Effector memory CD4-positive, alpha-beta T cell (primary cell): ENCODE measurements at places on chromosomes 2 and 18.
A peak's percentile ranks its signal among the peaks of the same experiment; 100 is the strongest.

- DNase-seq, result no peak
Observed at GRCh38 chr2:176172895-176173566, 15.4 kb upstream of the HOXD1 start.

DNA sequence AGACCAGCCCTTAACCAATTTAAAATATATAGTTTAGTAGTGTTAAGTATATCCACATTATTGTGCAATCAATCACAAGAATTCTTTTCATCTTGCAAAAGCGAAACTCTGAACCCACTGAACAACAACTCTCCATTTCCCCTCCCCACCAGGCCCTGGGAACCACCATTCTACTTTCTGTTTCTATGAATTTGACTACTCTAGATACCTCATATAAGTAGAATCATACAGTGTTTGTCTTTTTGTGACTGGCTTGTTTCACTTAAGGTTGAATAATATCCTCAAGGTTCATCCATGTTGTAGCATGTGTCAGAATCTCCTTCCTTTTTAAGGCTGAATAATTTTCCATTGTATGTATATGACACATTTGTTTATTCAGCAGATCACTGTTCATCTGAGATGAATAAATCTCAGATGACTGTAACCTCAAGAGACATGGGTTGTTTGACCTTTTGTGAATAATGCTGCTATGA, 8.1 kb upstream of the SOS1 start:
- DNase-seq, result no peak

GRCh38 chr18:63410792-63411191, 11.5 kb downstream of the VPS4B start:
- DNase-seq, result no peak

DNA sequence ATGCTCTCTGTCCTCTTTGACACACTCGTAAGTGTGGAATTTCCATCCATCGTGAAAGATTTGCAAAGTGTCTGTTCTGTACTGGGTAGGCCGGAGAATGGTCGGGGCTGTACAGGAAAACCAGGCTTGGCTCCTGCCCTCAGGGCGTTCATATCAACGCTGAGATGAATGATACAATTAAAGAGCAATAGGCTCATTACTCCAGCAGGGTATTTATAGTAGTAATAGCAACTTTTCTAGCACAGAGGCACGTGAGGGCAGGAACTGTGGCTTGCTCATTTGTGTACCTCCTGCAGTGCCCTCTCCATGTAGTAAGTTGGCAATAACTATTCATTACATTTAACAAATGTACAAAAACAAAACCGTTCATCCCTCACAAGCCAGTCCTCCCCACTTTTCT, 5.3 kb upstream of the NCK2 start:
- no peak for DNase-seq

DNA sequence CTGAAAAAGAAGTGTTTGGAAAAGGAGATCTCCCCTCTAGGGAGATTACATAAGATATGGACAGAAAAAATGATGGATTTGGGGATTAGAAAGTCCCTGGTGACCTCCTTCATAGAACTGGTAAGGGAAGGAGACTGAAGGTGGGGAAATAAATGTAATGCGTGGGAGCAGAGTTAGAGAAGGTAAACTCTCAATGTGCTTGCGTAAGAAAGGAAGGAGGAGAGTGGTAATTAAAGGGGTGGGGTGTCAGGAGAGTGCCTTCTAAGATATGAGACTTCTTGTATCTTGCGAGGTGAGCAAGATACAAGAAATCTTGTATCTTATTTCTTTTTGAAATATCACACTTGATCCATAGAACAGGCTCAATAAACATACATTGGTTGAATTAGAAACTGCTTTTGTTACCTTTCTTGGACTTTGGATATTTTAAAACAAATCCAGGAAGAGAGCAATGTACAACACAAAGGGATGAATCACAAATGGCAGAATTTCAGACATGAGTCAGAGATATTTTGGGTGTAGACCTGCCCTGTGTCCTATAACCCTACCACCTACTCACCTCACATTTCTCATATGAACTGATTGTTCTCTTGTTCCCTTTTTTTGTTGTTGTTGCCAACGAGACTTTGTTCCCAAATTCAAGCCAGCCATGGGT, 342.4 kb downstream of the INSIG2 start:
- no peak for DNase-seq

- no peak for DNase-seq
Observed at GRCh38 chr18:12121175-12122042, 27.8 kb downstream of the ANKRD62 start.

DNA sequence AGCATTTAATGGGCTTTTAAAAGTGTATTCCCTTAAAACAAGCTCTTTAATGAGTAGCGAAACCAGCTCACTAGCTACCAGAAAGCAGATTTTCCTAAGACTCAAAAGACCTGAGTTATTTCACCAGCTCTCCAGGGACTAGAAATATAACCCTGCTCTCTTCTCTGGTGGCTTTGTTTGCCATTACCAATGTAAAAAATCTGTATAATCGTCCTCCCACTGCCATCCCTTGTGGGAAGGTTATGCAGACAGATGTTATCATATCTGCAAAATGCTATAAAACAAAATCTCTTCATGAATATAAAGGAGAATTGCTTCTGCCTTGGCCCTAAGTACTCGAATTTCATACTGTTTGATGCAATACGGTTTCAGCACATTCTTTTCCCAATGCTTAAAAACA, 335.2 kb downstream of the NUP35 start:
- DNase-seq, result no peak

- no peak for DNase-seq
Observed at GRCh38 chr18:13470516-13471197, 252.1 kb downstream of the LDLRAD4 start.

- DNase-seq, result peak; percentile 54
Observed at GRCh38 chr2:203705178-203705577, 1.3 kb upstream of the CD28 start.

GRCh38 chr2:145034511-145034910, 514.6 kb upstream of the ZEB2 start:
- DNase-seq, result no peak

GRCh38 chr2:109638795-109639194, 24.6 kb downstream of the SOWAHC start:
- no peak for DNase-seq

DNA sequence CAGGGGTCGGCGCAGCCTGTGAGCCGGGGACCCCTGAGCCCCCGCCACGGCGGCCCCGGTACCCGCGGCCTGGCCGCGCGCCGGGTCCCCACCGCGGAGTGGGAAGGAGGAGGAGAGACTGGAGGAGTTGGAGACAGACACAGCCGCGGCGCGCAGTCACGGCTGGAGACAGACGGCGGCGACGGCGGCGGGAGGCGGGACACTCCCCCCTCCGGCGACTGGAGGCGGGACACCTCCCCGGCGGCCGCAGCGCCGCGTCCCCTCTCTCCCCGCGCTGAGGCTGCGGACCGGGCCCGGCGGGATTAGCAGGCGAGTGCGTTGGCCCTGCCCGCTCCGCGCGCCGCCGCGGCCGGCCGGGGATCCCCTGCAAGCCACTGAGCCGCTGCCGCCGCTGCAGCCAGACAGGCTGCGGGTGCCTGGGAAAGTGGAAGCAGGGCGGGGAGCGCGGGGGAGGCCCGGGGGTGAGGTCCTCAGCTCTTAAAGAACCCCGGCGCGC, 1.0 kb upstream of the LDLRAD4 start:
- DNase-seq, result peak; percentile 44

GRCh38 chr2:100422320-100423055, 5.0 kb upstream of the CHST10 start:
- no peak for DNase-seq

- DNase-seq, result no peak
Observed at GRCh38 chr18:47586418-47587070, 335.1 kb upstream of the SKOR2 start.

GRCh38 chr2:215758691-215759090, 254.7 kb downstream of the MREG start:
- no peak for DNase-seq

DNA sequence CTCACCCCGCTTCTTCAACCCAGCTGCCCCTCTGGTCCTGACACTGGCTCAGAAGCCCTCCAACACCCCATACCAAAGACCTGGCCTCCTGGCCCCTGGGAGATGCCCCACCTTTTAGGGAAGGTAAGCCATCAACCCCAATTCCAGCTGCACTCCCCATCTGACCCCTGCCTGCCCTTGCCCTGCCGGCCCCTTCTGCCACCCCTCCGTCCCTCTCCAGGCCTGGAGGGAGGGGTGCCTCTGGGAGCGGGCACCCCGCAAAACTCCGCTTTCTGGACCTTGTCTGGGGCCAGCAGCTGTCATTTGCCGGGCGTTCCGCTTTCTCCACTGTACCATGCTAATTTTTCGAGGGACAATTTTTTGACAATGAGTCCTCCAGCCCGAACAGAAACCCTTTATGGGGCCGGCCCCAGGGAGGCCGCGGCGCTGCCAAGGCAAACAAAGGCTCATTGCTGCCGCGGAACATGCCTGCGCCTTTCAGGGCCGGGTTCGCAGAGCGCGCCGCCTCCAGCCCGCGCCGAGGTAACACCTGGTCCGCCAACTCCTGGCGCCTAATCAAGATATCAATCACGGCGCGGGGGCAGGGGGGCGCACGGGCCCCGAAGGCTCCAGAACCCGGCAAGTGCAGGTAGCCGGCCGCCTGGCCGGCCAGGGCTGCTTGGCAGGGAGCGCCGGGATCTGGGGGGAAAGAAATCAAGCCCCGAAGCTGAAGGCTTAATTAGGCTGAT, 96.0 kb downstream of the INHBB start:
- DNase-seq, result no peak

GRCh38 chr2:134690629-134691215, 28.1 kb downstream of the TMEM163 start:
- no peak for DNase-seq

- no peak for DNase-seq
Observed at GRCh38 chr2:226664140-226664539, 135.5 kb downstream of the IRS1 start.

DNA sequence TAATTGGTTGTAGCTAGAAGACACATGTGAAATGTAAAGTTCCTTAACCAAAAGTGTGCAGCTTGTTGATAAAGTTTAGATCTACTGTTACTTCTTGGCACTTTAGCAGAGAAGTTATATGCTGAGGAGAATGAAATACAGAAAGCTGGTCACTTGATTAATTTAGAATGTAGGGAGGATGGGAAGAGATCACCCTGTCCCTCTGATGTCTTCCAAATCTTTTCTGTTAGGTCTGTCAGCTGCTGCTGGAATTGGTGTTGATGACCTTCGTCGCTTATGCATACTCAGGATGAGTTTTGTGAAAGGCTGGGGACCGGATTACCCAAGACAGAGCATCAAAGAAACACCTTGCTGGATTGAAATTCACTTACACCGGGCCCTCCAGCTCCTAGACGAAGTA, 48.0 kb downstream of the SMAD4 start:
- no peak for DNase-seq

DNA sequence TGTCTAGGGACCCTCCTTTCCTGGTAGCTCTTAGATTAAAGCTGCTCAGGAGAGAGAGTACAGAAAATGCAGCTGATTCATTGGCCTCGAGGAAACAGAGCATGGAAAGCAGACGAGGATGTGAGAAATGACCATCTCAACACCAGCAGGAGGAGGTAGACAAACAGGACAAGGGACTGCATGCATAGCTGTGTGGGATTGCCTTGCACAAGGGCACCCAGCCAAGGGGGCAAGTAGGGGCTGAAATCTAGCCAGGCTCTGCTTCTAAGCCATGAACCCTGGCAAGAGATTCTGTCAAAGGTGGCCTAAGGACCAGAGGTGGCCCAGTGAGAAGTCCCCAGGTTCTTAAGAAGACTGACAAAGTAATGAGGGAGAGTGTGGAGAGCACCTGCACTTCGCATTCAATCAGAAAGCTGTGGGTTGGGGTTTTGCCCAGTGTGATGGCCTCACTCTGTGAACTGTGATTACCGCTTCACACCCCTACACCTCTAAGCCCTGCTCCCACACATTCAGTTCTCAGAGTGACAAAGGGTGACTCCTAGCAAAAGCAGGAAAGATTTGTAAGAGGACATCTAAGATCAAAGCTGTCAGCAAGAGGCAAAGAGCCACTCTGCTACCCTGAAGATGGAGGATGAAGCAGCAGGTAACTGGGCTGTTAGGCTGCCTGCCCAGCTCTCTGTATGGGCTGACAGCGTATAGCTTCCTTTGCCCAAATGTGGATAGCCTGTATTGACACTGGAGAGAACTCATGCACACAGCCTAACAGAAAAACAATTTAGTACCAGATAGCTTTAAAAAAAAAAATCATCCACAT, 151.3 kb upstream of the PELI1 start:
- DNase-seq, result no peak

DNA sequence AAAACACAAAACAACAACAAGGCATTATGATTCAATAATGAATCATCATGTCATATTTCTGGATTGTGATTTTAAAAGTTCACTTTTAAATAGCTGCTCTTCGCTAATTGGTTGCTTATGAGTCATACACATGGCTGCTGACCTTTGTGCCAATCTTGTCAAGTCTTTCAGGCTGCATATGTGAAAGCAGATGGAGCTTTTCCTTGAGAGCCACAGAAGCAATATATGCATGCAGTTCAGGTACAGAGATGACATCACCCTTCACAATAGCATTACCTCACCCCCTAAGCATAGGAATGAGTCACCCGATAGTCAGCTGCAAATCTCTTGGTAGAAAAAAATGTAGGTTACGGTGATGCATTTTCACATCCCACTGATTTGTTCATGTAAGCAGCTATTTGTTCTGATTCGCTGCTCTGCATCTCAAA, 27.2 kb downstream of the EIF2AK3 start:
- peak; percentile 36 for DNase-seq

DNA sequence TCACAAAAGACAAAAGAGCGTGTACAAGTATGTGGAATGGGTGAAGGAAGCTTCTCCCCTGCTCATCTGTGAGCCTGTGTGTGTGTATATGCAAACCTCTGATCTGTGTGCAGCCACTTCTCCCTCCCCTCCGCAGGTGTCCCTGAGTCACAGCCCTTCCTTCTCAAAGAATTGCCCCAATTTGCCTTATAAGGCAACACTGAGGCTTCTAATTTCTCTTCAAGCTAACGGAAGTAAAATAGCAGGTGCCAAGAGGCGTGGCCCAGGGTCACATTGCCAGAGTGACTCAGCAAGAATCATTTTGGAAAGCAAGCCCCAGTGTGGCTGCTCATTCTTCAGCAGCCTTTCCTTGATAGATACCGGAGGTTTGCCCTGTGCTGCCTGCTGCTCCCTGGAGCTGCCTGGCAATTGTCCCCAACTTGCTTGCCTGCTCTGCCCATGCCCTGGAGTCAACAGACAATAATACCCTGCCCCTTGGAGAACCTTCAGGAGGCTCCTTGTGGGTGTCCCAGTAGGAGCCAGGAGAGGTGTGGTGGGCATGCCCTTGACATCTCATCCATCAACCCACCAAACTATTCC, 37.3 kb upstream of the BMP10 start:
- peak; percentile 80 for DNase-seq

GRCh38 chr18:28766027-28766426, 589.1 kb upstream of the CDH2 start:
- no peak for DNase-seq

- DNase-seq, result no peak
Observed at GRCh38 chr2:205617905-205618304, 64.4 kb upstream of the NRP2 start.

DNA sequence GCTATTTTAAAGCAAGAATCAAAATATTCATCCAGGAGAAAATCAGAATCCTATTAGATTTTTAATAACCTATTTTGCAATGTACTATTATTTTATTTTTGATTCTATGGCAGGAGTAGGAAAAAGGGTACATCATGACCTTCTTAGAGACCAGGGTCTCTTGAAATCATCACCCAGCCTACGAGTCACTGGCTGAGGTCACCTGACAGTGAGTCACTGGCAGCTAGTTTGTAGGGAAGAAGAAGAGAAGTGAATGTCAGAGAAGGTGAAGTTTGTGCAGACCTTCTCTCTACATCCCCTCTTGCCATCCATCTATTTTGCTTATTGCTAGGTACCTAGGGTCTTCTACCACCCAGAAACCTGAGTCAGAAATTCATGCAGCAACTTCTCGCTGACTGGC, 144.2 kb downstream of the ALK start:
- no peak for DNase-seq
